ENCODE measurements at places on chromosomes 6 and 20. TPM values are rescaled to one million over a fixed set of nuclear protein-coding genes. Genes with fewer than 3 reads are reported as not detected.

The CRISP2 gene
- not detected for total RNA-seq

The ADRM1 gene
- total RNA-seq: 73.4 TPM

DNA sequence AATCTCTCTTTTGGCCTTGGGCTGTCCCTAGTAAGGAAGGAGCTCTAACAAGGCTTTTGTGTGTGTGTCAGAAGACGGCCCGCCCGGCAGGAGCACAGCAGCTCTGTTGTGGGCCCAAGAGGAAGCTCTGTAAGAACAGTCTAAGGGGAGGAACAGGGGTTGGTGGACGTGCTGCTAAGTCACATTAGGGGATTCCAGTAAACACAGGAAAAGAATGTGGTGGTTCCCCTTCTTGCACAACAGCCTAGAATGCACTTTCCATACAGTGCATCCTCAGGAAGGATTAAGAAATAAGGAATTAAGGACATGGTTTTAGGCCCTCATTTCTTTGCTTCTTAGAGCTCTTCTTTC lies 114.5 kb downstream of the RNF144B start:
- DNase-seq: peak; percentile 75

- DNase-seq: no peak
Observed at GRCh38 chr6:167762259-167762962, 64.3 kb upstream of the AFDN start.
